ENCODE measurements at places on chromosomes 5 and 9.

DNA sequence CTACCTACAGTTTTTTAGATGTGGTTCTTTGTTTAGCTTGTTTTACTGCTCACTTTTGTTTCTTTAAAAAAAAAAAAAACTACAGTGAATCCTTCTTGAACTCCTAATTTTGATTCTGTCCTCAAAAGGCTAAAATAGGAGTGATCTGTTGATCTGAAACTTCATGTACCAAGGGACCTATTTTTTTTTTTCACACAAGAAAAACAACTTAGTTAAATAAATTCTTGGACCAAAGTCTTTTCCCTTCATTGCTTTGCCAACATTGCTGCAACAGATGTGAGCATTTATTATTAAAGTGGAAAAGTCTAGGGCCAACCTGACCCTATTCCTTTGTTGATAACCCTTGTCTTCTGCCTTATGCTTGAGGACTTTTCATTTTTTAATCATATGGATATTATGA is 236.8 kb downstream of the ARHGEF28 start:
- no peak for DNase-seq

DNA sequence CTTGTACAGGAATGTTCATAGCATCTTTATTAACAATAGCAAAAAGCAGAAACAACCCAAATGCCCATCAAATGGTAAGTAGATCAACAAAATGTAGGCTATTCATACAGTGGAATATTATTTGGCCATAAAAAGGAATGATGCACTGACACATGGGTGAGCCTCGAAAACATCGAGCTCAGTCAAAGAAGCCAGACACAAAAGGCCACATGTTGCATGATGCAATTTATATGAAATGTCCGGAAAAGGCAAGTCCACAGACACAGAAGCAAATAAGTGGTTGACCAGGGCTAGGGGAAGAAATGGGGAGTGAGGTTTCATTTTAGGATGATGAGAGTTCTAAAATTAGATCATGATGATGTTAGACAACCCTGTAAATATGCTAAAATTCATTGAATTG is 16.5 kb upstream of the SLC2A8 start:
- no peak for DNase-seq

GRCh38 chr5:10289353-10289752 is 18.3 kb downstream of the CMBL start:
- no peak for DNase-seq

GRCh38 chr5:111134087-111134486 is 41.9 kb downstream of the WDR36 start:
- no peak for DNase-seq

GRCh38 chr5:152256580-152256979 is 148.5 kb downstream of the NMUR2 start:
- DNase-seq = no peak

GRCh38 chr9:12933957-12934356 is 159.1 kb downstream of the LURAP1L start:
- DNase-seq = no peak

DNA sequence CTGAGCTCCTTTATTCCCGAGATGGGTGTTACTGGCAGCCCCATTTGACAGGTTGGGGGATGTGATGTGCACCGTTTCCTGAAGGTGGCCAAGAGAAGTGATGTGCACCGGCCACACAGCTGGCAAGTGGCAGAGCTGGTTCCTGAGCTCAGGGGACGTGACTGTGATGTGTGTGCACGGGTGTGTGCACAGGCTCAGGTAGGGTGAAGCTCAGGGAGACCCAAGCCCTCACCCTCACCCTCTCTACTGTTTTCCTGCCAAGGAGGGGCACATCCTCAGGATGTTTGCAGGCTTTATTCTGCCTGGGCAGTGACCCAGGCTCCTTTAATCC is 56.6 kb downstream of the WWC1 start:
- DNase-seq = no peak

- no peak for DNase-seq
These were observed 59.8 kb upstream of the ZBED3 start for GRCh38 chr5:77146896-77147295.

- no peak for DNase-seq
These were observed 35.2 kb downstream of the MVB12B start for GRCh38 chr9:126361810-126362238.

DNA sequence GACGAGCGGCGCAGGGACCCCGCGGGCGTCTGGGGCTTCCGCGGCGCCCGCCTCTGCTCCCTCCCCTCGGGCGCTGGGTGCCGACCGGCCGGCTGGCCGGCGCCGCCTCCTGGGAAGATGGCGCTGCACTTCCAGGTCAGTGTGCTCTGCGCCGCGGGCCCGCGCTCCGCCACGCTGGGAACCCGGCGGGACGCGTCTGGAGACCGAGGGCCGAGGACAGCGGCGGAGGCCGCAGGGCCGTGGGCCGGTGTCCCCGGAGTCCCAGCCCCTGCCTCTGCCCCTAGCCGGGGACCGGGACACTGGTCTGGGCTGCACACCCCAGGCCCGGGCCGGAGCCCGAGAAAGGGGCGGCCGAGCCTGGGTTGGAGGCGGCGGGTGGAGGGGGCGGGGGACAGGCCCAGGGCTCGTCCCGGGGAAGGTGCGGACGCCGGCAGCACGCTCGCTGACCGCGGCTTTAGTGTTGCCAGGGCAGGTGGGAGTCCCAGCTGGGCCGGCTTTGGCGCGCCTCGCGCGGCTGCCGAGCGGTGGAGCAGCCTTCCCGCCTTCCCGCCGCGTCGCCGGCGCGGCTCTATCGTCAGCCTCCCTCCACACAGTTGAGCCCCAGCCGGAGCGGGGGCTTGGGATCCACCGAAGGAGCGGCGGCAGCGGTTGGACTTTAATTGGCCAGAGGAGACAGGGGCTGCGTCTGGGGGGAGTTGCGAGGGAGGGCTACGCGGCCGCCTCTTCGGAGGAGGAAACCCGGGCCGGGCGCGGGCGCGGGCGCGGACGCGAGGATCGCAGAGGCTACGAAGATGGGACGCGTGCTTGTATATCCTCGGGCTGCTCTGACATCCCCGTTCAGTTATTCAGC is at the start of gene RANBP17:
Gene RANBP17, plus strand, starts transcription at position 102 of the 850 bp plus-strand sequence.
- DNase-seq = no peak

GRCh38 chr5:38621840-38622437 is 65.5 kb upstream of the LIFR start:
- no peak for DNase-seq

- DNase-seq = no peak
These were observed 12.8 kb downstream of the AFAP1L1 start for GRCh38 chr5:149284501-149284900.

DNA sequence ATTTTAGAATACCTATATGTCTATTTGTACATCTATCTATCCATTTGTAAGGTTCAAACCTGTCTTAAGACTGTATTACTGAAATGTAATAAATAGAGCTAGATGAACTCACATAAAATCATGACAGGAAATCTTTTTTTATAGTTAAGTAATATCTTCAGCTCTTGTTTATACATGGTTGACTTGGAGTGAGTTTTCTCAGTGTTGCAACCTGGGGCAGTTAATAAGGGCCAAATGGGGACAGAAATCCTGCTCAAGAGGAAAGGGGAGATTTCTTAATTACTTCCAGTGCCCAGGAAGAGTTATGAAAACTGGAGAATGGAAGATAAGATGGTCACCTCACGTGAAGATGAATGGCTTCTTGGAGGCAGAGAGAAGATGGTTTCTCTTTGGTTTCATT is 265.1 kb upstream of the FBXL7 start:
- no peak for DNase-seq

All from stimulated activated CD4-positive, alpha-beta T cell treated with anti-CD3 and anti-CD28 coated beads, Interleukin-12 subunit alpha, Interleukin-12 subunit beta, amount 100 ng/mL, for 48 hours (primary cell).